ENCODE measurements at places on chromosomes 7 and 10. TPM values are rescaled to one million over a fixed set of nuclear protein-coding genes. Genes with fewer than 3 reads are reported as not detected.

HOXA4 gene
- total RNA-seq = 4.7 TPM

MAGI2 gene
- total RNA-seq = 0.23 TPM

EEPD1 gene
- 3.5 TPM for total RNA-seq

EPHB6 gene
- total RNA-seq = 33.2 TPM

PNLIPRP2 gene
- not detected for total RNA-seq

AMZ1 gene
- not detected for total RNA-seq

NODAL gene
- not detected for total RNA-seq

AGFG2 gene
- total RNA-seq = 49.2 TPM

HOXA9 gene
- total RNA-seq = not detected

CALML3 gene
- total RNA-seq = 402 TPM

EN2 gene
- not detected for total RNA-seq

CDHR1 gene
- 15.0 TPM for total RNA-seq

Measured in esophagus squamous epithelium (tissue), 5 donors.